ENCODE measurements at places on chromosomes 1 and 21.
A peak's percentile ranks its signal among the peaks of the same experiment; 100 is the strongest.

DNA sequence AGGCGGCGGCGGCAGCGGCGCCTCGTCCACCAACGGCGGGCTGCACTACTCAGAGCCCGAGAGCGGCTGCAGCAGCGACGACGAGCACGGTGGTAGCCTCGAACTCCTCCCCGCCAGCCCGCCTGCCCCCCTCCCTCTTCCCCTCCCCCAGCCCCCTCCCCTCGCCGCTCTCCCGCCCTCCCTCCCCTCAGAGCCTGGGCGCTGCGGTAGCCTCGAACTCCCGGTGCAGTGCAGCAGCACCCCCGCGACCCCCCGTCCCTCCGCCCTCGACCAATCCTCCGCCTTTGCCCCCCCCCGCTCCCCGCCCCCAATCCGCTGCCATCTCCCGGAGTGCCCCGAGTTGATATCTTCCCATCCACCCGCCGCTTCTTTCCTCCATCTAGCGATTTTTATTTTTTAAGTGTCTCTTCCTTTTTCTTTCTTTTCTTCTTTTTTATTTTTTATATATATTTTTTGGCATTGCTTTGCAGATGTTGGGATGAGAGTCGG, 516 bp downstream of the RCOR3 start:
- DNase-seq: peak; percentile 50

- no peak for DNase-seq
Observed at GRCh38 chr1:174990382-174990999, 9.3 kb upstream of the CACYBP start.

GRCh38 chr1:24022581-24023361, 42.6 kb upstream of the SRSF10 start:
- no peak for DNase-seq

DNA sequence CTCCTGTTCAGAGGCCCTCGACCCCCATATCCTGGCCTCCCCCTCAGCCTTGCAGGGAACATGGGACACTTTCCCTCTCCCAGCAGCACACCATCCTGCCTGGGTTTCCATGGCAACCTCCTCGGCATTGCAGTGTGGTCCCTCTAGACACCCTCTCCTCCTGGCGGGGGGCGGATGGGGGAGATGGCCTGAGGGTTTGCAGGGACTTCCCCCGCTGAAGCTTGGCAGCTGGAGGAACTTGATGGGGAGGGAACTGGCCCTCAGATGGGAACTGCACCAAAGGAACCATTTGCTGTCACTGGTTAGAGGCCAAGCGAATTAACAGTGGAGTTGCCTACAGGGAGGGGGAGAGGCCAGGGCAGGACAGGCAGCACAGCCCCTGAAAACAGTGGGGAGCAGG, 28.7 kb downstream of the RIMS3 start:
- no peak for DNase-seq

GRCh38 chr1:243335292-243335691, 79.5 kb downstream of the SDCCAG8 start:
- no peak for DNase-seq

GRCh38 chr1:182702826-182703524, 18.6 kb upstream of the RGS8 start:
- no peak for DNase-seq

DNA sequence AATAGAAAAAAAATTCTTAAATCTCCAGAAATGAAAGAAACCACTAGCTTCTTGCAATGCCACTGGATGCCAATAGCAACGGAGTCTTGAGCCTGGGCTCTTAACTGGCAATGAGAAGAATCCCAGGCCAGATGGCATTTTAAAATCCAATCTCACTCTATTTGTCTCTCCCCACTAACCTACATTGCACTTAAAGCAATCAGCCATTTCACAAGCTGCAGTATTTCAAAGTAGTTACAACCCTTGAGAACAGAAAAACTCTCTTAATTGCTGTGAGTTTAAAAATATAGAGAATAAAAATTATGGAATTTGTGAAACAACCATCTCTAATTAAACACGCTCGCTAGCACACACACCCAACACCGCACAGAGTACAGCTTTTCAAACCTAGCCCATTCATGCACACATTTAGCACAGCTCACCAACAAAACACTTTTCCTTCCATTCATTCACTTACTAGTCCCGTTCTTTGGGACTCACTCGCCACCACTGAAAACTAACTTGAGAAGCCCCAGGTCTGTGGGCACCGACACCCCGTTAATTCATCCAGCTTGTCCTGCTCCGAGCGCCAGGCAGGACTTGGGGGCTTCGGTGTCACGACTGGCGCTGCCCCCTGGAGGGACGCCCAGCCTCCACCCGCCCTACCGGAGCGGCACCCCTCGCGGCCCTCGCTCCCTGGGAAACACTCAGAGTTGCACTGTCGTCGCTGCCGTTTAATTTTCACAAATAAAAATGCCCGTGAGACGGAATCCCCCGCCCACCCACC, 1.0 kb downstream of the DDAH1 start:
- DNase-seq: no peak

GRCh38 chr1:96721053-96721415, 550 bp upstream of the PTBP2 start:
- no peak for DNase-seq

DNA sequence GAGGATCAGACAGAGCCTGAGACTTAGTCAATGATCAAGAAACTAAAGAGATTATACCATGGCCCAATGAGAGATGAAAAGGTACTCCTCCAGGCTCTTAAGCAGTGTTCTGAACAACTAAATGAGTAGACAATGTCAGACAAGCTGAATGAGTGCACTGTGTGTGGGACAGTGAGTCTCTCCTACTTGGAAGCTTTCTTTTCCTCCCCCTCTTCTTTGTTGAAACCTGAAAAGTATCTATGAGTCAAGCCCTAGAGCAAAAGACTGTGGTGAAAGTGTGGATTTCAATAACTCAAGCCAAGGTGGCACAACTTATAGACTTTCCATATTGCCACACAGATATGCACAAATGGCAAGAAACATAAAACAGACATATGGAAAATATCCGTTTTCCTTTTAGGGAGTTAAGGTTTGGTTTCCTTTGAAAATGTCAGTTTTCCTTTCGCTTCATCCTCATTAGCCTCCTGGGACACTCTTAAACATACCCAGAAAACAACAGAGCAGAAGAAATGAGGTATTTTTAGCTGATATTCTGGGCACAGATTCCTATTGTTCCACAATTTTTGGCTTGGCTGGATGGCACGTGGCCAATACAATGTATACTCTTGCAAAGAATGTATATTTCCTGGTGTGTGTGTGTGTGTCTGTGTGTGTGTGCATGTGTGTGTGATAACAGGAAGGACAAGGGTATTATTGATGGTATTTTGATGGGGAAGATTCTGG, 96.6 kb downstream of the LMX1A start:
- DNase-seq: no peak
